ENCODE measurements at places on chromosomes 1 and 21. TPM values are rescaled to one million over a fixed set of nuclear protein-coding genes. Genes with fewer than 3 reads are reported as not detected.

DAB1 gene
- 0.15 TPM for total RNA-seq

MAP3K21 gene
- 0.93 TPM for total RNA-seq

ITPKB gene
- total RNA-seq, result 44.7 TPM

PADI4 gene
- 0.17 TPM for total RNA-seq

KRTAP19-1 gene
- not detected for total RNA-seq

GJA8 gene
- not detected for total RNA-seq

FCRL3 gene
- total RNA-seq, result 0.12 TPM

VHLL gene
- not detected for total RNA-seq

S100A16 gene
- not detected for total RNA-seq

PMVK gene
- total RNA-seq, result 35.1 TPM

GNB1 gene
- total RNA-seq, result 409 TPM

LRRIQ3 gene
- 0.39 TPM for total RNA-seq

TDRD10 gene
- total RNA-seq, result not detected

RYR2 gene
- not detected for total RNA-seq

INTS3 gene
- total RNA-seq, result 60.6 TPM
